Stimulated activated CD4-positive, alpha-beta T cell treated with anti-CD3 and anti-CD28 coated beads, TNF-alpha, amount 100 ng/mL, for 1 hour (primary cell): ENCODE measurements at places on chromosomes 4 and X.

- DNase-seq, result no peak
Observed at GRCh38 chr4:37562592-37562991, 123.6 kb downstream of the RELL1 start.

- no peak for DNase-seq
Observed at GRCh38 chr4:94634271-94634670, 123.5 kb upstream of the BMPR1B start.

GRCh38 chr4:14095831-14096230, 468.3 kb upstream of the BOD1L1 start:
- no peak for DNase-seq

GRCh38 chrX:124488412-124489161, 142.2 kb downstream of the SH2D1A start:
- no peak for DNase-seq

GRCh38 chr4:22427675-22428074, 88.2 kb downstream of the ADGRA3 start:
- no peak for DNase-seq

DNA sequence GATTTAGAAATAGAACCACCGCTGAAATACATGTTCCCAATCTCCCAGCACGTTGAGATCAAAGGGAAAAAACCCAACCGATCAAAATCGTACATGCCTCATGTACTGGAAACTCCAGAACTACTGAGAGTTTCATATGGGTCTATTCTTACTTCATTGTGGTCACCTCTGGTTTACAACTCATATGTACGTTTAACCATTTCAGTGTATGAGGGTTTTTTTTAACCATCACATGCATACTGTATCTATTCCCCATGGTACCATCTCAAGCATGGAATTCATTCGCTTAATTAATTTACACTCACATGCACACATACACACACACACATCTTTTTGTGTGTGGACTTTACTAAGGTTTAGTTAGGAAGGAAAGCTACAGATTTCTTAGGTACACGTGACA, 46.0 kb upstream of the CLNK start:
- no peak for DNase-seq

- DNase-seq, result no peak
Observed at GRCh38 chrX:123138473-123138872, 45.6 kb upstream of the GRIA3 start.

DNA sequence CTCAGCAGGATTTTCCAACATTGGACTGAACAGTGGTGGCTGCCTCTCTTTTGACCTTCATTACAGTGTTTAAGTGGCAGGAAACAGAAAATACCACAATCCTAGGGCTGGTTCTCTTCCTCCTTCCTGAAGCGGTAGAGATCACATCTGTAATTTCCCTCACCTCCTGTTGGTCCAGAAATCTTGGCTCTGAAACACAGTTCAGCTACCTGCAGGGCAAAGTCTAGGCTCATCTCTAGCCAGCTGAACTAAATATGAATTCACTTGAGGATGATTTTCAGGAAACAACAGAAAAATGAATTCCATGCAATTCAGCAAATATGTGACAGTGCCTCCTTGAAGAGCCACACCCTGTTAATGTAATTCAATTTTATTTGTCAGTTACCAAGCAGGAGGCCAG, 531.9 kb downstream of the INPP4B start:
- DNase-seq, result no peak

- DNase-seq, result no peak
Observed at GRCh38 chrX:37906357-37906756, 59.0 kb upstream of the DYNLT3 start.

GRCh38 chr4:176762661-176763308, 29.9 kb downstream of the VEGFC start:
- no peak for DNase-seq

GRCh38 chrX:121570072-121570841, 522.8 kb downstream of the GLUD2 start:
- no peak for DNase-seq

DNA sequence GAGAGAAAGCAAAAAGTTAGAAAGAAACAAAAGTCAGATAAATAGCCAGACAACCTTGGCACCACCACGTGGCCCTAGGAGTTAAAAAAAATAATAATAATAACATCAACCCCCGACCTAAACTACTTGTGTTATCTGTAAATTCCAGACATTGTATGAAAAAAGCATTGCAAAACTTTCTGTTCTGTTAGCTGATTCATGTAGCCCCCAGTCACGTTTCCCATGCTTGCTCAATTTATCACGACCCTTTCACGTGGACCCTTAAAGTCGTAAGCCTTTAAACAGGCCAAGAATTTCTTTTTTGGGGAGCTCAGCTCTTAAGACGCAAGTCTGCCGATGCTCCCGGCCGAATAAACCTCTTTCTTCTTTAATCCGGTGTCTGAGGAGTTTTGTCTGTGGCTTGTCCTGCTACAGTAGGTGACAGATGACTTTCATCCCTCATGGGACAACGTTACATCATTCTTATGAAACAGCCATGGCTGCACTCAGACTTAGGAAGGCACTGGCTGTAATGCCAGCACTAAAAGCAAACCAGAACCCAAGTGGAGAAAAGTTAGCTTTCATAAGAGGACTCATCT, 520 bp downstream of the ACOX3 start:
- no peak for DNase-seq

DNA sequence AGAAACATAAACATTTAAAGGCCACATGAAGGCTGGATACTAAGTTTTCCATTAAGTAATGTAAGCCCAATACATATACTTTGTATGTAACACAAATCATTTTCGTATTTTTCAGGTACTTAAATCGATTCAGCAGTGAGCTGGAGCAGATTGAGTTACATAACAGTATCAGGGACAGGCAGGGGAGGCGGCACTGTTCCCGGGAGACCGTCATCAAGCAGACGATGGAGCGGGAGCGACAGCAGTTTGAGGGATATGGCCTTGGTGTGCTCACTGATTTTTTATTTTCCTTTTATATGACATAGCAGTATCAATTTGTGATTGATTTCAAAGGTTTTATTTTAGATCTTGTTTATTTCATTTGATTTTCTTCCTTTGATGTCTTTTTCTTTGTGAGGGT, 20.7 kb downstream of the TMA16 start:
- no peak for DNase-seq

- no peak for DNase-seq
Observed at GRCh38 chr4:32417113-32417704, 1697.0 kb downstream of the PCDH7 start.
